ENCODE measurements at places on chromosomes 11 and 22. TPM values are rescaled to one million over a fixed set of nuclear protein-coding genes. Genes with fewer than 3 reads are reported as not detected.

DNA sequence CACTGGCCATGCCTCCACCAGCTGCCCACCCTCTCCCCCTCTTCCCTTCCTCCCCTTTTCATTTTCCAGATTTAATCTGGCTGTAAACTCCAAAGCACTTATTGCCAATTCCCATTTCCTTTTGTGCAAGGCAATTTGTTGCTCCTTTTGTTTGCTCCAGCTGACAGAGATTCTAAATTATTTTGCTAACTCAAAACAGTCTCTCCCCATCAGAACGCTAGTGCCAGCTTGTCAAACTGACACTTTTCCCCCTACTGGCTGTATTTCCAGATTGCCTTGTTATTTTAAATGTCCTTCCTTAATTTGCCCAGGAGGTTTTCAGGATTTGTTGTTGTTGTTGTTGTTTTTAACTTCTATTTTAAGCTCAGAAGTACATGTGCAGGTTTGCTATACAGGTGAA lies 57.0 kb upstream of the PAK1 start:
- H3K27me3 ChIP-seq: no peaks in the 10 kb centered on the region
- no peak overlapping the region for H3K4me3 ChIP-seq
- H3K4me1 ChIP-seq: no peaks in the 10 kb centered on the region
- DNase-seq: no peak
- H3K27ac ChIP-seq: no peak overlapping the region

DNA sequence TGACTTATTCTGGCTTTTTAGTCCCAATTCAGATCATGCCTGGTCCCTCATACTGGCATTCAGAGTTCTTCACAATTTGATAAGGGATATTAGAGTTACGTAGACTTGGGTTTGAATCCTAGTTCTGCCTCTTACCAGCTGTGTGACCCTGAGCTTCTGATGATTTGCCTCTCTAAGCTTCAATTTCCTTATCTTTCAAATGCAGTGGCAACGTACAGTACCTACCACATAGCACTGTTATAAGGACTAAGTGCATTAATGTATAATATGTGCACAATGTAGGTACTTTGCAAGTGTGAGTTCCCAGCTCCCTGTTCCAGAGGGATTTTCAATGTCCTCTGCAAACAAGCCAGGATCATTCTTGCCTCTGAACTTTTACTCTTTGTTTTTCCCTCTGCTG lies 7.3 kb downstream of the RHOG start:
- H3K27me3 ChIP-seq: no peaks in the 10 kb centered on the region
- no peak overlapping the region for H3K27ac ChIP-seq
- peaks cover 25% of the 10 kb centered on the region for H3K4me1 ChIP-seq
- peaks cover 57% of the 10 kb centered on the region for H3K36me3 ChIP-seq
- H3K4me3 ChIP-seq: no peak overlapping the region

DNA sequence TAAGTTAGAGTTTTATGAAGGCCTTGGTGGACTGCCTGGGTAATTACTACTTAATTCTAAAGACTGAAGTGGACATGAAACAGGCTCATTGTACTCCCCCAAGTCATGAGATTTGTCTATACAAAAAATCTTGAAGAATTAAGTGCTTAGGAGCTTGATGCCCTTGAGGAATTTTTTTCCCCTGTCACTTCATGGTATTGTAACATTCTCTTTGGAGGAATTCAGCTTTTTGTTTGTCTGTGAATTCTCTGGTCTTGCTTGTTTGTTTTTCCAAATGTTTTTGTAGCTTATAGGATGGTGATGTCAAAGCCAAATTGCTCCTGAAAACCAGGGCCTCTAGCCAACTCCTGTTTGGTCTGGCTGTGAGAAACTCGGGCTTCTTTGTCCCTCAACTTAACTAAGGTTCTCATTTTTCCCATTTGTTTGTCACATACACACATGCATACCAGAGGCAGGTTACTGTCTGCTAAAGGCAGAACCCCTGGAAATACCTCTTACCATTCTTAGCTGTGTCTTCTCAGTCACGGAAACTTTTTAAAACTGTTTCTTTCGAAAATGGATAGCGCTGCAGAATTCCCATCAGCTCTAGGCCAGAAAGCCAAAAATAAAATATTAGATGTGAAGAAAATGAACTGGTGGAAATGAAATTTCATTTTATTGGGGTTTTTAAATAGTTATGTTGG lies 66.9 kb downstream of the AMOTL1 start:
- H3K36me3 ChIP-seq: peaks cover 40% of the 10 kb centered on the region
- H3K27ac ChIP-seq: no peak overlapping the region
- H3K4me3 ChIP-seq: no peak overlapping the region
- H3K27me3 ChIP-seq: no peaks in the 10 kb centered on the region
- H3K4me1 ChIP-seq: peaks cover 7% of the 10 kb centered on the region

DNA sequence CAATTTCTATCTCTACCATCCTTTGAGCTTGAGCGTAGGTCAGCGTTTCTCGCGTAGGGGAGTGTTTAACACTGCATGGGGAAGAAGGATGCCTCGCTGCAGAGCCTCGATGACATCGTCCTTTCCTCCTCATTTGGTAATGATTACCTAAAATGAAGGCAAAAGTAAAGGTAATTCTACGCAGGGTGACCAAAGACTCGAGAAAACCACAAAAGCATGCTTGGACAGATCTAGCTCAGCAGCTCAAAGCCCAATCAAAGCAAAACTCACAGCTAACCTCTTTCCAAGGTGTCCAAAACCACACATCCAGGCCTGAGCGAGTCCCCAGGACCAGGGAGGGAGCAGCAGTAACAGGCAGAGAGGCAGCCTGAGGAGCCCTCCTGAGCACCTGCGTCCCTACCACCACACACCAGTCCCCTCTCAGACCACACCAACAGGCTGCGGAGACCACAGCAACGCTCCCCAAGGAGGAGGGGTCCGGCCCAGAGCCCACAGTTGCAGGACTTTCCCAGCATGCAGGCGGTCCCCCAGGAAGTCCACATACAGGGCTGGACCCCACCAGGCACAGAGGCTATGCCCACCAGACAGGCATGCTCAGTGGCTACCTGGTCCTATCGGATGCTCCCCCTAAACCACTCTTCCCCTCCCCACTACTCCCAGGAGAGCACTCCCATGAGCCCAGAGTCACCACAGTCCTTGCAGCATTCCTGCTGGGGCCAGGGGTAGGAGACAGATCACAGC lies 3.3 kb downstream of the BRD1 start:
- H3K27ac ChIP-seq: no peak overlapping the region
- peaks cover 28% of the 10 kb centered on the region for H3K4me1 ChIP-seq
- no peak overlapping the region for H3K4me3 ChIP-seq

- H3K36me3 ChIP-seq: no peaks in the 10 kb centered on the region
- no peak for DNase-seq
- no peaks in the 10 kb centered on the region for H3K27me3 ChIP-seq
- H3K4me1 ChIP-seq: no peaks in the 10 kb centered on the region
These were observed 51.9 kb upstream of the PICALM start for GRCh38 chr11:86120807-86121206.

GRCh38 chr11:86456075-86456939 lies 81.6 kb downstream of the CCDC81 start:
- H3K36me3 ChIP-seq: no peaks in the 10 kb centered on the region
- H3K4me3 ChIP-seq: no peak overlapping the region
- DNase-seq: peak; percentile 93
- peaks cover 26% of the 10 kb centered on the region for H3K4me1 ChIP-seq
- no peaks in the 10 kb centered on the region for H3K27me3 ChIP-seq
- H3K27ac ChIP-seq: no peak overlapping the region

GRCh38 chr11:128493570-128493965 lies 93.8 kb downstream of the ETS1 start:
- H3K4me3 ChIP-seq: no peak overlapping the region
- peaks cover 35% of the 10 kb centered on the region for H3K4me1 ChIP-seq
- H3K27ac ChIP-seq: peak overlapping the region; percentile 65

DNA sequence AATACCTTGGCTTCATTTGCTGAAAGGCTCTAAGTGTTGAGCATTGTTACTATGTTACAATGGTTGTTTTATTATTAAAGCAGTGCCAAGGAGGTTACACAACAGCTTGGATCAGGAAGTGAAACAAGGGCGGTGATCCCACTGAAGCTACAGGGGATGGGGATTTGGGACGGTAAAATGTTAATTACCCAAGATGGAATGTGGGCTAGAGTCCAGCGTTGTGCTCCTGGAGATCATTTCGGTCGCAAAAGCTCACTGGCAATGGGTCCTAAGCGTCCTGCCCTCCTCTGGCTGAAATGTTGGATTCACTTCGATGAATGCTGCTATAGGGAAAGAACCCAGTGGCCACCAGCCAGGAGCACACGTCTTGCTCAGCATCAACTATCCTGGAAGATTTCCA lies 48.3 kb downstream of the FAM83F start:
- H3K4me3 ChIP-seq: no peak overlapping the region
- H3K36me3 ChIP-seq: no peaks in the 10 kb centered on the region
- peak overlapping the region; percentile 98 for H3K27ac ChIP-seq
- H3K4me1 ChIP-seq: peaks cover 47% of the 10 kb centered on the region
- DNase-seq: peak; percentile 71
- H3K27me3 ChIP-seq: no peaks in the 10 kb centered on the region

DNA sequence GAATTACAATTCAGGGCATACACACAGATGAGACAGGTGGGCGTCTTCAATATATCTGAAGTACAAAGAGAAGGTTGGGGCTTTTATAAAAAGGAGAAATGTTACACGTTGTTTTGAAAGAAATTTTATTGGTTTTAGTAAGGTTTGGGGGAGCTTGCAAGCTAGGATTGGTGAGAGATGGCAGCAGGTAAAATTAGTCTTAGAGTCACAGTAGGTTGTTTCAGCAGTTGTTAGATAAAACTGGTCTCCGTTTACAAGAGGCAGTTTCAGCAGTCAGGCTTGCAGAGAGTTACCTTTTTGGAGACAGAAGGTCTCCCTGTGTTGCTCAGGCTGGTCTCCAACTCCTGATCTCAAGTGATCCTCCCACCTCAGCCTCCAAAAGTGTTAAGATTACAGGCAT lies 2.4 kb upstream of the SAAL1 start:
- no peak overlapping the region for H3K27ac ChIP-seq
- H3K27me3 ChIP-seq: peaks cover 9% of the 10 kb centered on the region
- DNase-seq: no peak
- peaks cover 10% of the 10 kb centered on the region for H3K4me1 ChIP-seq
- H3K4me3 ChIP-seq: no peak overlapping the region
- H3K36me3 ChIP-seq: peaks cover 2% of the 10 kb centered on the region

DNA sequence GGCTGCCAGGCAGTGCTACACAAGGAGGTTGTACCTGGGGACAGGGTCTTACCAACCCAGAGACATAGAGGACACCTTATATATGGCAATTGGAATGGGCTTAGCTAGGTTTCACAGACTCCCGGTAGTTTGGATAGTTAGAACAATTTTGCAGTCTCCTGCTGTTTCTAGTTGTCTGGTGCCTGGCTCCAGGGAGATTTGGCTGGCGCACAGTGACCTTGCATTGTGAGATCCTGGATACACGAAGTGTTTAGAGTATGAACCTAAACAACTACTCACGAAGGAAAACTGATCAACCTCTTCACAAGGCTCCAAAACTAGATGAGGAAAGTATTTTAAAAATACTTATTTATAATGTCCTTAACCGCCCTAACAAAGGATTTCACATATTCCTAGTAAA lies 614.7 kb downstream of the FAM181B start:
- H3K27ac ChIP-seq: no peak overlapping the region
- no peaks in the 10 kb centered on the region for H3K36me3 ChIP-seq

DNA sequence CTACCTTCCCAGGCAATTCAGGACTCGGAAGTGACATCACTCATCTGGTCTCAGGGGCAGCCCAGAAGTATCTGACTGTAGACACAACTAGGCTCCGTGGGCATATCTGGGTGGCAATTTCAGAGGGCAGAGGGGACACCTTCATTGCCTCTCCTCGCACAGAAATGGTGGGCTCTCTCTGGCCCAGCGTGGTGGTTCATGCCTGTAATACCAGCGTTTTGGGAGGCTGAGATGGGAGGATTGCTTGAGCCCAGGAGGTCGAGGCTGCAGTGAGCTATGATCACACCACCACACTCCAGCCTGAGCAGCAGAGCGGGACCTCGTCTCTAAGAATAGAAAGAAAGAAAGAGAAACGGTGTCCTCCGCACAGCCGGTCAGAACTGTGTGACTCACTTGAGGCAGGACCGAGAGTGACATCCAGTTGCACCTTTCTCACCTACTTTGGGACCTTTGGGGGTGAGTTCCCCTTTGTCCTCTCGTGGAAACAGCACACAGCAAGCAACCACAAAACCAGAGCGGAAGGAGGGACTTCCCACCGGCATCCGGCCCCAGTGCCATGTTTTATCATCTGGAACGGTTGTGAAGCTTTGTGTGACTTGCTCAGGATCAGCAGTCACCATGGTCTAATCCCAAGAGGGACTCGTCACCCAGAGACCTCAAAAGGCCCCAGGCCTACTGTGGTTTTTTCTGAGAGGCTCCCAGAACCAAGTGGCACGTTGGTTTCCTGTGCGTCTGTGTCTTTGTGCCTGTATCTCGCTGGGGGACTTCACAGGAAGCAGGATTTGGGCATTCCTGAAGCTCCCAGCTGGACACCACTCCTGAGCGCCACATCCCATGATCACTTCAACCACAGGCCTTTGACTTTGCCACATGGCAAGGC lies 38.4 kb upstream of the EMID1 start:
- H3K36me3 ChIP-seq: no peaks in the 10 kb centered on the region
- H3K4me1 ChIP-seq: no peaks in the 10 kb centered on the region
- H3K27ac ChIP-seq: no peak overlapping the region

- peaks cover 22% of the 10 kb centered on the region for H3K27me3 ChIP-seq
- H3K36me3 ChIP-seq: no peaks in the 10 kb centered on the region
- H3K4me1 ChIP-seq: peaks cover 5% of the 10 kb centered on the region
- no peak overlapping the region for H3K27ac ChIP-seq
- no peak for DNase-seq
- H3K4me3 ChIP-seq: no peak overlapping the region
These were observed 190.8 kb downstream of the DSCAML1 start for GRCh38 chr11:117606211-117606610.

GRCh38 chr11:111499483-111499882 lies 12.7 kb downstream of the BTG4 start:
- H3K27me3 ChIP-seq: no peaks in the 10 kb centered on the region
- H3K27ac ChIP-seq: no peak overlapping the region
- no peaks in the 10 kb centered on the region for H3K36me3 ChIP-seq
- DNase-seq: no peak
- no peak overlapping the region for H3K4me3 ChIP-seq
- H3K4me1 ChIP-seq: no peaks in the 10 kb centered on the region

- no peak for DNase-seq
- H3K36me3 ChIP-seq: no peaks in the 10 kb centered on the region
- H3K27ac ChIP-seq: no peak within 1 kb of the TSS
- peak within 1 kb of the TSS; percentile 19 for H3K4me3 ChIP-seq
These were observed at the start of gene NEFH for GRCh38 chr22:29479417-29480261. TSS of gene NEFH (plus strand) at chr22:29480218. CDS start at chr22:29480263, 45 bp downstream.

- H3K27ac ChIP-seq: no peak overlapping the region
- peaks cover 86% of the 10 kb centered on the region for H3K36me3 ChIP-seq
- H3K27me3 ChIP-seq: no peaks in the 10 kb centered on the region
- no peak for DNase-seq
- H3K4me3 ChIP-seq: no peak overlapping the region
These were observed 9.9 kb upstream of the POLDIP3 start for GRCh38 chr22:42624551-42625106.

The GALNT18 gene
- total RNA-seq: 17.7 TPM

The CYTH4 gene
- total RNA-seq: 6.5 TPM

The BTG4 gene
- not detected for total RNA-seq

The RTCB gene
- total RNA-seq: 74.5 TPM

The CYP2D6 gene
- 0.31 TPM for total RNA-seq

The RASSF10 gene
- total RNA-seq: 0.35 TPM

The LMO1 gene
- 1.3 TPM for total RNA-seq

The FAM83F gene
- 0.09 TPM for total RNA-seq

The ALDH3B2 gene
- 0.09 TPM for total RNA-seq
